ENCODE measurements at places on chromosomes 6 and 20. TPM values are rescaled to one million over a fixed set of nuclear protein-coding genes. Genes with fewer than 3 reads are reported as not detected.

The CDC25B gene
- total RNA-seq = 18.7 TPM

The FILIP1 gene
- total RNA-seq = 1.6 TPM

The PRL gene
- not detected for total RNA-seq

The SLC2A10 gene
- 42.2 TPM for total RNA-seq

The PRRT1 gene
- total RNA-seq = 0.24 TPM

The TMC2 gene
- not detected for total RNA-seq

The CEP162 gene
- total RNA-seq = 3.5 TPM

The ACSS1 gene
- 3.5 TPM for total RNA-seq

GRCh38 chr6:32551410-32551809 is 21.3 kb upstream of the HLA-DRB5 start:
- H3K4me3 ChIP-seq = no peak overlapping the region
- DNase-seq = no peak
- no peaks in the 10 kb centered on the region for H3K27me3 ChIP-seq
- no peaks in the 10 kb centered on the region for H3K36me3 ChIP-seq

DNA sequence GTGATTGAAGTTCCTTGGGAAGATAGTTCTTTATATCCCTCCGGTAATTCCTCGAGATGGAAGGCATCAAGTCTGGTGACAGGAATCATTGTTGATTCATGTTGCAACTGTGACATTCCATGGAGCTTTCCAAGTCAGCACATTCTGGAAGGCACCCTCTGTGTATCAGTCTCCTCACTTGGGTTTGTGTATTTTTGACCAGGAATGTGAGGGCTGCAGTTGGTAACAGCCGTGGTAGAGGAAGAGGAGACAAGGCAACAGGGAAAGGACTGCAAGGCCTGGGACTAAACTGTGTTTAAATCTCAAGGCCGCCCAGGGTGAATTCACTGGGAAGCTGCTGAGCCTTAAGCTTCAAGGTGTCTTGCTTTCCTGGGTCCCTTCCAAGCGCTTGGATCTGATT is 99.0 kb downstream of the CLIC5 start:
- H3K27ac ChIP-seq = no peak overlapping the region
- H3K4me1 ChIP-seq = no peaks in the 10 kb centered on the region
- no peak overlapping the region for H3K4me3 ChIP-seq
- no peak for DNase-seq

- no peaks in the 10 kb centered on the region for H3K36me3 ChIP-seq
- DNase-seq = no peak
- no peak overlapping the region for H3K4me3 ChIP-seq
Observed at GRCh38 chr6:97306544-97307320, 23.7 kb upstream of the MMS22L start.

DNA sequence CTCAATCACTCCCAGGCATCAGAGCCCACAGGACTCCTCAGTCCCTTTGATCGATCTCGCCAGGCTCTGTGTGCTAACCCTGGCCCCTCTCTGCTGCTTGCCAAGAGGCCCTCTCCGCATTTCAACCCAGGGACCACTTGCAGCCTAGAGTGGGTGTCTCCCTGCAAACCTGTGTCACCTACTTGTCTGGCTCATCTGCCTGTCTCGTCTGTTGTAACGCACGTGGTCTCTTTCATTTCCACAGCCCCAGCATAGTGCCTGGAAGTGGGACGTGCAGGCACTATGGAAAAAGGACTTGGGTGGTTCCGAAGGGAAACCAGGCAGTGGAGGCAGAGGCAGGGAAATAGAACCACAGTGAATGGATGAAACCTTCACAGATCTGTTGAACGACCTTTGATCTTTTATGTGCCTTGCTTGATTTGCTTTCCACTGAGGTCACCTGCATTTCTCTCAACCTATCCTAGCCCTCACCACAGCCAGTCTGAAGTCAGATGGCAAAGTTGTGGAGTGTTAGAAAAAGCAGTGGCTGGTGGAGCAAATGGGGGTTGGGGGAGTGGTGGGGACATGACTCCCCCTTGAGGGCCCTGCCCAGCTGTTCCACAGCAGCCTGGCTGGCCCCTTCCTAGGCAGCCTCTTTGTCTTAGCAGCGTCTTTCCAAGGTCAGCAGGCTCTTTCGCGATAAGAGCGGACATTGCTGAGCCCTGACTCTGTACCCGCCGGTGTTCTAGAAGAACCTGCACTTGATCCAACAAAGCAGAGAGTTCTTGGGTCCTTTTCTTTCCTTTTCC is 55.8 kb upstream of the TAGAP start:
- H3K27me3 ChIP-seq = no peaks in the 10 kb centered on the region
- no peaks in the 10 kb centered on the region for H3K4me1 ChIP-seq
- no peaks in the 10 kb centered on the region for H3K36me3 ChIP-seq
- DNase-seq = no peak

DNA sequence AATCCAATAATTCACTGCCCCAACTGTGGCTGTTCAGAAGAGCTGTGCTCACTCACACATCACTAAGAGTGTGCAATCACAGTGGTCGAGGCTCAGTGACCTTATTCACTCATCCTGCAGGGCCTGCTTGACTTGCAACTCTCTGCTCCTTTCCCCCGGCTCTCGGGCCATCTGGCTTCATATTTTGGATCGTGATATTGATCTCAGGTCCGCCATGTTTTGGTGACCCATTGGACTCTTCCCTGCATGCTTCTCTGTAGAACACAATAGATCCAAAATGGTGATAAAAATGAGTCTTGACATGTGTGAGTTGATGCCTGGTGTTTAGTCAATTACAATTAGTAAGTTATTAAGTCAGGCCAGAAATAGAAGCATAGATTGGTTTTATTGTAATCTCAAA is 313.9 kb upstream of the SOX4 start:
- H3K27ac ChIP-seq = no peak overlapping the region
- H3K4me3 ChIP-seq = no peak overlapping the region
- no peaks in the 10 kb centered on the region for H3K4me1 ChIP-seq
- no peaks in the 10 kb centered on the region for H3K27me3 ChIP-seq
- no peaks in the 10 kb centered on the region for H3K36me3 ChIP-seq
- DNase-seq = no peak

DNA sequence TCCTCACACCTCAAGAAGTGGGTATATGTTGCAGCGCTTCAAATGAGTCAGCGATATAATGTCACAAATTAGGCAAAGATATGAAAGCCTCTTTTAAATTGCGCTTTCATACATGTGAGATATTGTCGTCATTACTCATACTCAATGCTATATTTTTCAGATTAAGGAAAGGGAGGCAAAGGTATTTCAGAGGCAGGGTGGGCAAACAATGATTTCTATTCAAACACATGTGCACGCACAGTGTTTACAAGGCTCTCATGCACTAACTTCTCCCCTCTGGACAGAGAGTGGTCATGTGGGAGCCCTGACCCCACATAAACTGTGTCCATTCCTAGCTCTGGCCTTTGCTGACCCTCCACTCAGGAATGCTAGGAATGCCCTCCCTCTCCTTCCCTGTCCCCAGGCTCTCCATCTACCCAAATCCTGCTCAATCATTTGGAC is 112.1 kb upstream of the TMEM170B start:
- H3K4me1 ChIP-seq = no peaks in the 10 kb centered on the region
- no peak overlapping the region for H3K4me3 ChIP-seq
- H3K27me3 ChIP-seq = no peaks in the 10 kb centered on the region
- H3K36me3 ChIP-seq = no peaks in the 10 kb centered on the region

DNA sequence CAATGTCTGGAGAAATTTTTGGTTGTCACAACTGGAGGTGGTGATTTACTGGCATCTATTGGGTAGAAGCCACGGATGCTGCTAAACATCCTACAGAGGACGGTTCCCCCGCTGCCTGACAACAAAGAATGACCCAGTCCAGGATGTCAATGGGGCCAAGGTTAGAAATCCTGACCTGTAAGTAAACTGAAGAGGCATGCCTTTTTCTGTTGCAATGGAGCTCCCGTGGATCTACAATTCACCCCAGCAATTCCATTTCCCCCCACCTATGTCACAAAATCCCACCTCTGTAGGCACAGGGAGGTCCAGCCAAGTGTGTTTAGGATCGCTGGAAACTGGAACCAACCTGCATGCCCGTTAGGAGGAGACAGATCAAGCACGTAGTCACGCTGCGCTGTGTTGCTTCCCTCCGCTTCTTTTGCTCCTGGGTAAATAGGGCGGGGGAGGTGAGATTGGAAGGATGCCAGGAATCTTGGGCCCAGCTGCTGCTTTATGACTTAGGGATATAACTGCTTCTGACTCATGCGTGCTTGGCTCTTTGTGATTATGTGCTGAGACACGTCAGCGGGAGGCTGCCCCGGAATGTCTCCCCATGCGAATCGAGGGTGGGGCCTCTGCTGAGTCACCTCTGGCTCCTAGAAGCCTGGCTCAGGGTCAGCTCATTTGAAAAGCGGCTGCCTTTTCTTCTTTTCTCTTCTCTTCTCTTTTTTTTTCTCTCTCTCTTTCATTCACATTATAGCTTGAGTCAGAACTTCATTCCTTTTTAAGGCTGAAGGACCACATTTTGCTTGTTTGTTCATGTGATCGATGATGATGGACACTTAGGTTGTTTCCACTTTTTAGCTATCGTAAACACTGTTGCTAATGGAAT is 12.4 kb upstream of the PEDS1 start:
- H3K4me1 ChIP-seq = no peaks in the 10 kb centered on the region
- H3K27ac ChIP-seq = peak overlapping the region; percentile 66
- H3K4me3 ChIP-seq = peak overlapping the region; percentile 26
- no peaks in the 10 kb centered on the region for H3K27me3 ChIP-seq

GRCh38 chr6:89411145-89412070 is 665 bp downstream of the RRAGD start:
- DNase-seq = peak; percentile 63
- no peaks in the 10 kb centered on the region for H3K4me1 ChIP-seq
- no peaks in the 10 kb centered on the region for H3K27me3 ChIP-seq

- no peak overlapping the region for H3K27ac ChIP-seq
- no peaks in the 10 kb centered on the region for H3K36me3 ChIP-seq
- no peak for DNase-seq
Observed at GRCh38 chr6:140355476-140355875, 981.0 kb upstream of the CITED2 start.

DNA sequence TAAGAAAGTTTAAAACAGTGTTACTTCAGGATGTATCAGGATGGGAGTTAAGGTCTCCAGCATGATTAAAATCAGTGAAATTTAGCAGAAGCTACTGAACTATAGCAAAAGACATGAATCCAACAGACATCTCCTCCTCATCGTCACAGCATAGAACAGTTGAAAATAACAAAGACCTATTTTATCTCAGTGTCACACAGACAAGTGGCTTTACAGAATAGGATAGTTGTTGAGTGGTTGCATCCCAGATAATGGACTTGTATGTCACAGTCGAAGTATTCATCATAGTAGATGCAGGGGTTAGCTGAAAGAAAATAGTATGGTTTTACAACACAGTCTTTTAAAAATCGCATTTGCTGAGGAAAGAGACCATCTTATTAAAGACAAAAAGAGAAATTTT is 31.2 kb downstream of the CRISP1 start:
- H3K4me3 ChIP-seq = no peak overlapping the region
- no peak overlapping the region for H3K27ac ChIP-seq
- H3K4me1 ChIP-seq = no peaks in the 10 kb centered on the region

DNA sequence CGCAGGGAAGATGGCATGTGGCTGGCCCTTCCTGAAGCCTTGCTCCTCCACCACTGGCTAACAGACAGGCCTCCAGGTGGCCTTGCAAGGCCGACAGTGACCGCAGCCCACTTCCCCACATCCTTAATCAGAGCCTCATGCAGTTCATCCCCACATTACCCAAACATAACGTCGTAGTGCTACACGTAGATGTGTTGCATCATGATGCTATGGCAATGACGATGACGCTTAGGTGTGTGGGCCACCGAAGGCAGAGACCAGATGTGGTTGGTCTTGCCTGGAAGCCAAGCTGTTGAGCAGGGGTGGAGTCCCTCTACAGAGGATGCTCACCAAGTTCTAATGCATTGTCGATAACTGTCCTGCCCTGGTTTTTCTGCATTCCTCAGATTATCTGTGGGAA is 5.6 kb downstream of the CD93 start:
- H3K4me1 ChIP-seq = no peaks in the 10 kb centered on the region
- H3K4me3 ChIP-seq = no peak overlapping the region
- no peaks in the 10 kb centered on the region for H3K27me3 ChIP-seq
- H3K27ac ChIP-seq = no peak overlapping the region

- DNase-seq = no peak
- no peaks in the 10 kb centered on the region for H3K36me3 ChIP-seq
- H3K4me1 ChIP-seq = no peaks in the 10 kb centered on the region
- no peak overlapping the region for H3K27ac ChIP-seq
Observed at GRCh38 chr20:32918296-32918695, 59.6 kb downstream of the EFCAB8 start.

GRCh38 chr6:14254505-14254904 is 136.9 kb downstream of the CD83 start:
- H3K36me3 ChIP-seq = no peaks in the 10 kb centered on the region
- H3K4me1 ChIP-seq = no peaks in the 10 kb centered on the region
- no peak for DNase-seq
- no peak overlapping the region for H3K27ac ChIP-seq
